ENCODE measurements at places on chromosomes 2 and 18. TPM values are rescaled to one million over a fixed set of nuclear protein-coding genes. Genes with fewer than 3 reads are reported as not detected.

Gene ICOS
- 0.32 TPM for total RNA-seq

Gene DNAH7
- total RNA-seq = 4.9 TPM

Gene CCDC178
- total RNA-seq = 0.73 TPM

Gene CRIM1
- total RNA-seq = 72.9 TPM

Gene UGT1A4
- total RNA-seq = not detected

Gene AFF3
- 42.0 TPM for total RNA-seq

DNA sequence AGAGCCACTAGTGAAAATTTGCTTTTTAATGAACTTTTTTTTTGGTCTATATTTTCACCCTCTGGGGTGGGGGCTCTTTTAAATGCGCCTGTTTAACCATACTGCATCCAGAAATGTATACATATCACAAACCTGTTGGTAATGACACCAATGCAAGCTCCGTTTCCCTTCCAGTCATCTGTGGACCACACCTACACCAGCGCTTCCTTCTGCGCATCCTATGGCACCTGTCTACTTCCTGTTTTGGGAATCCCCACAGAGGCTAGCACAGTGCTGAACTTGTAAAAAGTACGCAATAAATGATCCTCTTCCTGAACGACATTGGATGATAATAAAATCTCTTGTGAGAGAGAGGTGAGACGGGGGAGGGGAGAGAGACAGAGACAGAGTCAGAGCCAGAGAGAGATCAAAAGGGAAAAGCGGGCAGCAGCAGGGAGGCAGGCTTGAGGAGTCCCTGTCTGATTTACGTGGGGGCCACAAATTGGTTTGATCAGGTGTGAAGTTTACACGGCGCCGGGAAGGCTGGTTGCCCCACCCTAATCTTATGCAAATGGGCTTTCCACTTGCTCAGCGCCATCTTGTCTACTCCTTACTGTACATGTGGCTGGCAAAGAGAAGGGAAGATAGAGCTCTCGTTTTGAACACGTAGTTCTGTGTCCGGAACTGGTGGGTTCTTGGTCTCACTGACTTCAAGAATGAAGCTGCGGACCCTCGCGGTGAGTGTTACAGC lies 38.1 kb upstream of the SLC38A11 start:
- no peak overlapping the region for H3K27ac ChIP-seq
- no peaks in the 10 kb centered on the region for H3K36me3 ChIP-seq
- no peaks in the 10 kb centered on the region for H3K27me3 ChIP-seq
- no peak for DNase-seq

- no peaks in the 10 kb centered on the region for H3K4me1 ChIP-seq
- H3K27me3 ChIP-seq = no peaks in the 10 kb centered on the region
- DNase-seq = no peak
- no peak overlapping the region for H3K27ac ChIP-seq
- no peak overlapping the region for H3K4me3 ChIP-seq
- H3K36me3 ChIP-seq = no peaks in the 10 kb centered on the region
These were observed 219.8 kb downstream of the SH3BP4 start for GRCh38 chr2:235171550-235172031.

- no peak overlapping the region for H3K27ac ChIP-seq
- no peaks in the 10 kb centered on the region for H3K4me1 ChIP-seq
- H3K36me3 ChIP-seq = no peaks in the 10 kb centered on the region
- no peak for DNase-seq
- H3K4me3 ChIP-seq = no peak overlapping the region
These were observed 26.9 kb upstream of the RAB31 start for GRCh38 chr18:9681217-9681616.

GRCh38 chr2:8611700-8612099 lies 70.2 kb upstream of the ID2 start:
- H3K27ac ChIP-seq = no peak overlapping the region
- no peak for DNase-seq
- H3K27me3 ChIP-seq = no peaks in the 10 kb centered on the region
- H3K4me3 ChIP-seq = no peak overlapping the region
- H3K4me1 ChIP-seq = no peaks in the 10 kb centered on the region

GRCh38 chr2:121185571-121186074 lies 99.4 kb downstream of the TFCP2L1 start:
- no peaks in the 10 kb centered on the region for H3K27me3 ChIP-seq
- H3K36me3 ChIP-seq = no peaks in the 10 kb centered on the region
- peaks cover 20% of the 10 kb centered on the region for H3K4me1 ChIP-seq
- no peak overlapping the region for H3K27ac ChIP-seq
- no peak for DNase-seq

DNA sequence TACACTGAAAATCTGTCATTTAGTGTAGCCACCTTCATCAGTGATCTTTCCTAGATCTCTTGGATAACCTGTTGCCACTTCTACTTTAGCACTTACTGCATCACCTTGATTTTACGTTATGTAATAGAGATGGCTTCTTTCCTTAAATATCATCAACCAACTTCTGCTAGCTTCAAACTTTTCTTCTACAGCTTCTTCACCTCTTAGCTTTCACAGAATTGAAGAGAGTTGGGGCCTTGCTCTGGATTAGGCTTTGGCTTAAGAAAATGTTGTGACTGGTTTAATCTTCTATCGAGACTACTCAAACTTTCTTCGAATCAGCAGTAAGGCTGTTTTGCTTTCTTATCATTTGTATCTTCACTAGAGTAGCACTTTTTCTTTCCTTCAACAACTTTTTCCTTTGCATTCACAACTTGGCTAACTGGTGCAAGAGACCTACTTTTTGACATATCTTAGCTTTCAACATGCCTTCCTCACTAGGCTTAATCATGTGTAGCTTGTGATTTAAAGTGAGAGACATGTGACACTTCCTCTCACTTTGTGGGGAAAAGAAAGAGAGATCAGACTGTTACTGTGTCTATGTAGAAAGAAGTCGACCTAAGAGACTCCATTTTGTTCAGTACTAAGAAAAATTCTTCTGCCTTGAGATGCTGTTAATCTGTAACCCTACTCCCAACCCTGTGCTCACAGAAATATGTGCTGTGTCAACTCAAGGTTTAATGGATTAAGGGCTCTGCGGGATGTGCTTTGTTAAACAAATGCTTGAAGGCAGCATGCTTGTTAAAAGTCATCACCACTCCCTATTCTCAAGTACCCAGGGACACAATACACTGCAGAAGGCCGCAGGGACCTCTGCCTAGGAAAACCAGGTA lies 99.6 kb downstream of the ATL2 start:
- no peaks in the 10 kb centered on the region for H3K27me3 ChIP-seq
- H3K4me1 ChIP-seq = no peaks in the 10 kb centered on the region
- no peaks in the 10 kb centered on the region for H3K36me3 ChIP-seq
- H3K27ac ChIP-seq = no peak overlapping the region
- peak; percentile 3 for DNase-seq

GRCh38 chr2:118340103-118340502 lies 251.8 kb downstream of the INSIG2 start:
- no peaks in the 10 kb centered on the region for H3K36me3 ChIP-seq
- DNase-seq = no peak
- no peak overlapping the region for H3K4me3 ChIP-seq
- no peaks in the 10 kb centered on the region for H3K27me3 ChIP-seq
- no peaks in the 10 kb centered on the region for H3K4me1 ChIP-seq

GRCh38 chr2:20425371-20425881 lies 21.4 kb upstream of the RHOB start:
- H3K27me3 ChIP-seq = no peaks in the 10 kb centered on the region
- peaks cover 20% of the 10 kb centered on the region for H3K4me1 ChIP-seq
- no peak overlapping the region for H3K4me3 ChIP-seq
- no peak for DNase-seq

DNA sequence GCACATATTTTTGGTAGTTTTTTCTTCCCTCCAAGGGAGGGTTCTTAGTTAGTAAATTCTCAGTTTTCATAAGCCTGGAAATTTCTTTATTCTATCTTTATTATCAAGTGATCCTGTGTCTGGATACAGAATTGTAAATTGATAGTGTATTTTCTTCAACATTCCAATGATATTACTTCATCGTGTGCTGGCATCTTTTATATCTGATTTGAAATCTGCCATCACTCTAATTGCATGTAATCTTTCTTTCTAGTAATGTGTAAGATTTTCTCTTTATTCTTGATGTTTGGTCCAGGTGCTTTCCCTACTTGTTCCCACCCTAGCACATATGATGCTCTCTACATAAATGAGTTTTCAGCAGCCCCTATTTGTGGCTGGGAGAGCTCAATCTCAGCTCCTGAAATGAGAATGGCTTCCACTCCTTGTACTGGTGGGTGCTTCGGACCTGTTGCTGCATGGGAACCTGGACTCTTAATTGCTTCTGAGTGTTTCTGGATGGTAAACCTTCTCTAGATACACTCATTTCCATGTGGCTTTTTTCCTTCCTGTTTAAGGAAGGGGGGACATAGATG lies 102.7 kb downstream of the SMIM21 start:
- H3K4me1 ChIP-seq = no peaks in the 10 kb centered on the region
- H3K4me3 ChIP-seq = no peak overlapping the region
- DNase-seq = no peak

- no peak for DNase-seq
- no peaks in the 10 kb centered on the region for H3K27me3 ChIP-seq
- no peaks in the 10 kb centered on the region for H3K36me3 ChIP-seq
- H3K4me3 ChIP-seq = no peak overlapping the region
- H3K27ac ChIP-seq = no peak overlapping the region
These were observed 38.4 kb upstream of the CELF4 start for GRCh38 chr18:37604032-37604431.

Data from left lung (tissue), 14 donors.